Panc1 (cell line): ENCODE measurements at places on chromosomes 12 and 14. TPM values are rescaled to one million over a fixed set of nuclear protein-coding genes. Genes with fewer than 3 reads are reported as not detected.

- DNase-seq, result no peak
Observed at GRCh38 chr12:108080363-108080762, 48.7 kb upstream of the WSCD2 start.

DNA sequence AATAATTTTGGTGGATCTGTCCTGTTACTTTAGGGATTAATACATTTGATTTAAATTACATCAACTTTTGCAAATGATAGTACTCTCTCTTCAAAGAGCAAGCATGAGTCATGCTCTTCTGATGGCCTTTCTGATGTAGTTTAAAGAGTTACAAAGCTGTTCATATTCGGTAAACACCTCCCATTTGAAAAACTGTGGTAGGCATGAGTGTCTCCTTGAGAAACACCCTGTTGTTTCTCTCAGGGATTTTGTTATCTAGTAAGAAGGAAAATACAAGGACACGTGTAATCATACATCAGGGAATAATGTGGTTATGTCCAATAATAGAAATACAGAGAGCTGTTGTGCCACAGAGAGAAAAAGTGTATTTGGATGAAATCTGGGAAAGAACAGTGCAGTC is 53.3 kb upstream of the E2F7 start:
- no peak for DNase-seq

- DNase-seq, result no peak
Observed at GRCh38 chr14:23660290-23661226, 24.4 kb downstream of the DHRS2 start.

SPTB gene
- total RNA-seq, result 0.13 TPM

MTHFD1 gene
- 141 TPM for total RNA-seq

EMP1 gene
- 18.6 TPM for total RNA-seq
